ENCODE measurements at places on chromosomes 2 and 18.

- DNase-seq, result no peak
These were observed 125.9 kb downstream of the GPD2 start for GRCh38 chr2:156562124-156562523.

- peak; percentile 63 for DNase-seq
These were observed 68.5 kb downstream of the CTIF start for GRCh38 chr18:48607056-48607984.

DNA sequence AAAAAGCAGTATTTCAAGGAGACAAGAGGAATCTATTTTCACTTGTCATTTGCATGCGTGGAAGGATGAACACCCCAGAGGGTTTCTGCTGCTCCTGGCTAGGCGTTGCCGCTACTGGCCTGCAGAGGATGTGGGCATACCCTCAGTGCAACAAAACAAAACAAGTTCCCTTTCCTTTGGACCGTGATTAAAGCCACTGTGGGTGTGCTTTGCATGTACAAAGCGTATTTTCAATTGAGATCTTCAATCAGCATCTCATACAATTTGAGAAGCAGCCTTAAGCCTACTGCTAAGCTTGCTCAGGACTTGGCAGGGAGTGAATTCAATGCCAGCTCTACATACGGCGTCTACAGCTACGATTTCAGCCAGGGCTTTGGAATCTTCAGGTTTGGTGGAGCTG is 298.4 kb downstream of the LPIN1 start:
- no peak for DNase-seq

- DNase-seq, result no peak
These were observed 151.2 kb downstream of the FMNL2 start for GRCh38 chr2:152485954-152486736.

DNA sequence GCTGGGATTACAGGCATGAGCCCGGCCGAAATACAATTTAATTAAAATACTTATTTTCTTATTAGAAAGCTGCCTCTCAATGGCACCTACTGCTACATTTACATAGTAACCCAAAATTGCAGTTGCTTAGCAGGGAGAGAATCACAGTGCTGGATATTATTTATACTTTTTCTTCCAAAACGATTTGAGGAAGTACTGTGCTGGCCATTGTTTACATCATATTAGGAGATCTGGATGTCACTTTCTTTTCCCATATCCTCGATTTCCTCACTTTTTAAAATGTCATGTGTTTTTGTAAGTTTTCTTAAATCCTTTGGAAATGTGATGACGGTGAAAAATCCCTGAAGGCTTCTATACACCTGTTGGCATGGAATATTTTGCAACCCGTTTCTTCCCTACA is 3.4 kb upstream of the SP3 start:
- no peak for DNase-seq

GRCh38 chr2:186205254-186205911 is 280.7 kb upstream of the ZC3H15 start:
- DNase-seq, result no peak

GRCh38 chr2:201255408-201256033 is 4.8 kb upstream of the CASP8 start:
- no peak for DNase-seq

GRCh38 chr2:28869494-28870145 is 489 bp downstream of the TRMT61B start:
- peak; percentile 17 for DNase-seq

DNA sequence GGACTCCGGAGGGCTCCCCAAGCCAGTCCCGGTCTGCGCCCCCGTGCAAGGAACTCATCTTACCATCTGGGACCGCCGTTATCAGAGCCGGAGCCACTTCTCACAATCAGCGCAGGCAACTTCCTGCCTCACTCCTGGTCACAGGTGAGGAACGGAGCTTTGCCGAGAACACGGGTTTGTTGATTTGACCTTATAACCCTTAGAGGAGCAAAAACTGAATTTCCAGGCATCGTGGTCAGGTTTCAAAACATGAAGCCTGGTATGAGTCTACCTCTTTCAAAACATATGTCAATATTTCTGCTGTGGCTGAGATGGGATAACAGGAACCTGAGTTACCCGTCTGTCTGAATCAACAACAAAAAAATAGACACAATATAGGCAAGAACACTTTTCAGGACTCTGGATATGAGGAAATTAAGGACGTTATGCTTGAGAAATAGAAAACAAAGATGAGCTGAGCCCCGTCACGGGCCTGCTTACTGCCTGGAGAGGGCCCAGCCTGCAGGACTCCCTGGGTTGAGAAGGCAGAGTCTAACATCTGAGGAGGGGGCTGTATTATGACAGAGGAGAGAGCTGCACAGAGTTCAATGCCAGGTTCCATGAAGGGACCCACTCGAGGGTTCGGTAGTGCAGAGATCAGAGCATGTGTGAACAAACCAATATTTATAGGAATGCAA is 148.7 kb downstream of the NDUFA10 start:
- no peak for DNase-seq

- no peak for DNase-seq
These were observed 17.0 kb upstream of the TTN start for GRCh38 chr2:178824181-178824580.

GRCh38 chr2:72949045-72949444 is 31.7 kb downstream of the EMX1 start:
- DNase-seq, result no peak

DNA sequence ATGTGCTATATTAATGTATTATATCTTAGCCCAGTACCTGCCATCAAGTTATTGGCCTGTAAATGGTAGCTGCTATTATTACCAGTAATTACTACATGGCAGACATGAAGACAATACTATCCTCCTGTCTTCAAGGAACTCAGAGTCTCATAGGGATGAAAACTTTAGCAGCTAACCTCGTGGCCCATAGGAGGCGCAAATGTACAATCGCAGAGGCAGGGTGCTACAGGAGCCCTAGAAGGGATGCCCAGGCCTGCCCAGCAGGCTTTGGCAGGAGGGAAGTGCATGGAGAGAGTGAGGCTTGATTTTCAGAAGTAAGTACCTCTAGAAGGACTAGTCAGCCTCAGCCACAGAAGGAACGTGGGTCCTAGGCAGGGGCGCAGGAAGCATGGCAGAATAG is 44.7 kb upstream of the KIDINS220 start:
- peak; percentile 77 for DNase-seq

- DNase-seq, result no peak
These were observed 38.1 kb downstream of the SRBD1 start for GRCh38 chr2:45572979-45573378.

GRCh38 chr2:72956936-72957335 is 39.6 kb downstream of the EMX1 start:
- no peak for DNase-seq

DNA sequence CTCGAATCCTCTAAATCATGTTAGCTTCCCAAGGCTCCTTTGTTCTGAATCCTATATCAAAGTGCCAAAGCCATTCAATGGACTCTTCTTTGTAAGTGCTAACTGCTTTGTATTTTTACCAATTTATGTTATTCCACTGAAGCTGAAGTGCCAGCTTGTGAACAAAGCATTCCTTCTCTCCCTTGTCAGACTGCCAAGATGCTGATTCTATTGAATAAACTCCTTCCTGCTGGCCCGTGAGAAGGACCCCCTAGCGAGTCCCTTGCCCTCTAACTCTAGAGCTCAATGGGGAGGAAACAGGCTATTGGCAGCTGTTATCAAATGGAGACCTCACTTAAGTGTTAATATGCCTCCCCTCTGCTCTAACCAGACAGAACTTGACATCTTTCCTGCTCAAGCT is 1097.9 kb upstream of the CNTNAP5 start:
- DNase-seq, result peak; percentile 80

All from neural progenitor cell (in vitro differentiated cells).